ENCODE measurements at places on chromosomes 4 and X.

DNA sequence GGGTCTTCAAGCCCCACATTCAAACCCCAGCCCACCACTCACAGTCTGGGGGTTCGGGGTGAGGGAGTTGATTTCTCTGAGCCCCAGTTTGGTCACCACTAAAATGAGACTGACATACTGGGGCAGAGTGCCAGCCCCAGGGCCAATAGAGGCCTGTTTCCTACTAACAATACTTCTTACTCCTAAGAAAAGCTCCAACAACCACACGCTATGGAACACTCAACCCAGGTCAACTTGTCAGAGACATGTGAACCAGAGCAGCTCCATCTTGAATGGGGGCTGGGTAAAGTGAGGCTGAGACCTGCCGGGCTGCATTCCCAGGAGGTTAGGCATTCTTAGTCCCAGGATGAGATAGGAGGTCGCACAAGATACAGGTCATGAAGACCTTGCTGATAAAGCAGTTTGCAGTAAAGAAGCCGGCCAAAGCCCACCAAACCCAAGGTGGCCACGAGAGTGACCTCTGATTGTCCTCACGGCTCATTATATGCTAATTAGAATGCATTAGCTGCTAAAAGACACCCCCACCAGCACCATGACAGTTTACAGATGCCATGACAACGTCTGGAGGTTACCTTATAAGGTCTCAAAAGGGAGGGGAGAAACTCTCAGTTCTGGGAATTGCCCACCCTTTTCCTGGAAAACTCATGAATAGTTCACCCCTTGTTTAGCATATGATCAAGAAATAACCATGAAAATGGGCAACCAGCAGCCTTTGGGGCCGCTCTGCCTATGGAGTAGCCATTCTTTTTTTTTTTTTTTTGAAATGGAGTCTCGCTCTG lies 26.6 kb upstream of the HTRA3 start:
- no peak for DNase-seq

- no peak for DNase-seq
Observed at GRCh38 chr4:39756159-39756558, 58.2 kb downstream of the UBE2K start.

DNA sequence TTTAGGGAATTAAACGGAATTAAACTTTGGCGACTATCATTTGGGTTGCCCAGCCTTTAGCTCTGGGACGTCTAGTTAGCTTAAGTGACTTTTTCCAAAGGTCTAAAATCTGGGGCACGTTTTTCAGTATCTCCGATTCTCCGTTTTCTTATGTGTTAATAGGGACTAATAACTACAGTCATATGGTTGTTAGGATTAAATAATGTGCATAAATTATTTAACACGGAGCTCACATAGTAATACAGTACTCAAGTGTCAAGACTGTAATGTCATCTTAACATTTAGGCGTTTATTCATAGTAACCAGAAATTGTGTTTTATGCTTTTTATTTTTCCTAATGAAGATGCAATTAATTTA lies 466 bp upstream of the CCNA2 start:
- DNase-seq = no peak

GRCh38 chr4:56276547-56276946 lies 110.7 kb downstream of the AASDH start:
- no peak for DNase-seq

- no peak for DNase-seq
Observed at GRCh38 chrX:12580548-12580947, 210.7 kb upstream of the PRPS2 start.

DNA sequence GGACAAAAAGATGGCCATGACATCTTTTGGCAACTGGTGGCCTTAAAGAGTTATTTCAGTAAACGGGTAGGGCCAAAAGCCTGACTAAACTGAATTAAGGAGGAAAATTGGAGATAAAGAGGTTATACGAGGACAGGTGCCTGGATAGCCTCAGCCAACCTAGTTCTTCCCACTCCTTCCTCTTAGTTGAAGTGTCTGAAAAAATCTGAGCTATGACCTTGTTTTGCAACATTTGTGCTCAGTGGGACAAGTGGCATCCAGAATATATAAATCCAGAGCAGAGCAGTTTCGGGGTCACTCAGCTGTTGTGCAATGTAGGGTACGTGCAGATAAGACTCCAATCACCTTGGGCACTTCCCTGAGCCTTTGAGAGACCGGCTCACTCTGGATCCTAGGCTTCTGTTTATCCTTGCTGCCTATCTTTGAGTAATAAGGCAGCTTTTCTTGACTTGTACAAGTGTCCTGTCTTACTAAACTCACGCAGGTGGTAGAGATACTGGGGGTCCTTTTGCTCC lies 50.2 kb upstream of the MORC4 start:
- no peak for DNase-seq

DNA sequence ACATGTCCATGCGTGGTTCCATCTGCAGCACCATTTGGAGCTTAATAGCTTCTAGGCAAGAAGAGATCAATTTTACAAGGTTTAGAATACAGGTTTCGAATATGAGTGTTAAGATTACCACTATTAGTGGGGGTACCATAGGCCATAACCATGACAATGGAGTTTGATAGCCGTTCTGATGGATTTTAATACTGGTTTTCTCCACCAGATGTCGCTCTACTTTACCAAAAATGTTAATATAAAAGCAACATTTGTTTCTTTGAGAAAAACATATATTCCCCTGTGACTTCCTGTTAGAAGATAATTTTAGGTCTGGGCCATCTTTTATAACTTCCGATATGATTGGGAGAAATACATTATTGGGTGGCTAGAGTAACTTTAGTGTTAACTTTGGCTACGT lies 499.7 kb upstream of the POU3F4 start:
- DNase-seq = no peak

DNA sequence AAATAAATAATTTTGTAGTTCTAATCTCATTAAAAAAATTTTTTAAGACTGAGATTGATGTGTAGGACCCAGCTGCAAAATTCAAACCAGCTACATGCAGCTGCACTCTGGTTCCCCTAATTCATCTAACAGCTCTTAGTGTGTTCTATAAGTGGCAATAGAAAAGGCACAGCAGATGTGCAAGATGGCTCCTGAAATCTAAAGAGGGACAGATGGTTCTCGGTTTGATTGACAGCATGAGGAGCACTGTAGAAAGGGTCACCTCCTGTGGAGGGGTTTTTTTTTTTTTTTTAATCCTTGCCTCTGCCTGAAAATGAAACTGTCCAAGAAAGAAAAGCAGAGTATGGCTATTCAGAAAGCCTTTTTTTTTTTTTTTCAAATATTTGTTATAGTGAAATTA lies 16.9 kb upstream of the OCIAD1 start:
- peak; percentile 29 for DNase-seq

- DNase-seq = no peak
Observed at GRCh38 chr4:30856795-30857564, 136.8 kb downstream of the PCDH7 start.

DNA sequence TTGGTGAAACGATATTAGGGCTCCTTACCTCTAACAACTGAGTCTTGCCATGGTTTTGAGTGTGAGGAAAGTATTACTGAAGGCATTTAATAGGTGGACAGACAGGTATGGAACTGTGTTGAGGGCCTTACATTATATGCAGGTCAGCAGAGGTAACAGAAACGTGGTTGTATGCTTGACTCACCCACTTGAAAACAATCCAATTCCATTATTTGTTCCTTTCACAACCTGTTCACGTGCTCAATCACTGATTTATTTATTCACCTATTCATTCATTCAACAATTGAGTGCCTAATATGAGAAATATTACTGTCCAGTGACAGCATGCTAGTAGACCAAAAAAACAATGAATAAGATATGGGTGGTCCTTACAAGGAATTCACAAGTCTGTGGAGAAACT lies 33.3 kb upstream of the PPARGC1A start:
- no peak for DNase-seq

- no peak for DNase-seq
Observed at GRCh38 chr4:39544580-39545315, 17.5 kb upstream of the UGDH start.

GRCh38 chrX:151641564-151641963 lies 53.7 kb upstream of the PRRG3 start:
- DNase-seq = no peak

GRCh38 chrX:53088136-53088974 lies 5.6 kb upstream of the KANTR start:
- peak; percentile 91 for DNase-seq

GRCh38 chr4:84924434-84924833 lies 42.1 kb downstream of the WDFY3 start:
- DNase-seq = no peak

DNA sequence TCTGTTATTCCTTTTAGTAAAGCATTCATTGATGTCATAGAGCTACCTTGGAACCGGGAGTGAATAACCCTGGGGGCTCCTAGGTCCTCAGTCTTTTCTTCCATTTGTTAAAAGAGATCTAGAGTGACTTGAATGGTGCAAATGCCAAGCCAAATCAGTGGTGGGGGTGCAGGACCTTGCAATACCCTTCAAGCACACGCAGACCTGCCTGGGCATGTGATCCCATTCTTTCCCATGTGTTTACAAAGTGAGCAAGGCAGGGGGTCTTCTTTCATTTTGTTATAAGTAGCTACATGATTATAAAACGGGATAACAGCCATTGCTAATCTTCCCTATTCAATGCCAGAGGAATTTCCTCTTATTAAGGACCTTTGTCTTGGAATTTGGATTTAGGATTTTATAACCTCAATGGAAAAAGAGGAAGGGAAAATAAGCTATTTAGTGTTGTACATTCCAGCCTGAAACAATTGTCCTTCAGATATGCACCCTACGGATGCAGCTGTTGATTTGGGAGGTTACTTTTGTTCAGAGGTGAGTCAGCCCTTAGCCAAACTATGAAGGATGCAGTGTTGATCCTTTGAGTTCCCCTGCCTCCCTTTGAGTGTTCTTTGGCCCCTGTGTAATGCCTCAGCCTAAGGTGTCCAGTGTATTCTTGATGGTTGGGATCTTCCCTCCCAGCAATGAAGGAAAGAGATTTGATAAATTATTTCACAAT lies 623.8 kb upstream of the HTR2C start:
- no peak for DNase-seq

- no peak for DNase-seq
Observed at GRCh38 chr4:159735281-159736207, 632.7 kb downstream of the RAPGEF2 start.

- no peak for DNase-seq
Observed at GRCh38 chr4:123826896-123827295, 430.3 kb downstream of the SPRY1 start.

DNA sequence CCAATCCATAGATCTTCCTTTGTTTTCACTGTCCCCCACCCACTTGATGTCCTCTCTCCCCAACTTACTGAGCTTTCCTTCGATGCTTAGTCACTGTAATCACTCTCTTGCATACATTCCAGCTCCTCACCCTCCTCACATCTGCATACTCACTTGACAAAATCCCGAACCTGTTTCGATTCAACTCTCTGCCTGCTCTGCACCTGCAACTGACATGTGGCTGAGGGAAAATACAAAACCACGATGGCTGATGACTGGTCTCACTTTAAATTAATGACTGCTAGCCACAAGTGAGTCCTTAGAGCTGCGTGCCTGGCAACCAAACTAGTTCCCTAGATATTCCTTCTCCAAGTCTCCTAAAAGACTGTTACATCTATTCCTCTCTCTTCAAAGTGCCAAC lies 70.4 kb upstream of the FHL1 start:
- DNase-seq = peak; percentile 19

DNA sequence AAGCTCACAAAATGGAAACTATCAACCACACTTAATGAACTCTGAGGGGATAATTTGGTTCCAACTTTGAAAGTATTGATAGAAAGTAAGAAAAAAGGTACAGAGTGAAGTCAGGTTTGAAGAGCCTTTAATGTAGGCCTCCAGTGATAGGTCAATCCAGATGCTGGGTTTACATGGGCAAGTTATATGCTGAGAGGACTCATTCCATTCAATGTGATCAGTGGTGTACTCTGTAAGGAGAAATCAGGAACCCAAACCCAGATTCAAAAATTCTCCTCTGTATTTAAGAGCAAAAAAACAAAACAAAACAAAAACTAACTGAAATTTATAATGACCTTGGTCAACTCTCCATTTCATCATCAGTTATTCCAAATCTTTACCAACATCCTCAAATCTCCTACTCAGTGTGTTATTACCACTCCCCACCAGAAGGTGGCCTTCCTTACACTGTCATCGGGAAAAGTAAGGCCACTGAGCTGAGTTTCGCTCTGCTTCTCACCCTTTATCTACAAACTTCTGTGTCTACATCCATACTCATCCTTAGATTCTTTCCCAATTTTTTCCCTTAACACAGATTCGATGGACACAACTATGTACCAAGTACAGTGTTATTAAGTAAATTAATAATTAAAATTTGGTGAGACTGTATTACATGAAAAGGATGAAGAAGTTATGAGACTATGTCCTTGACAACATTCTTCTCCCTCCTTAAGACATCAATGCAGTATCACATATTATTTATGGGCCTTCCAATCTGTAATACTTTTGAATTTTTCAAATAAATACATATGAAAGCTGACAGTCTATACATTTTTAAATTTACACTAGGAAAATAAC lies 88.3 kb downstream of the ZAR1 start:
- DNase-seq = peak; percentile 82

GRCh38 chr4:109864134-109864533 lies 16.2 kb downstream of the LRIT3 start:
- no peak for DNase-seq

GRCh38 chrX:69133921-69134542 lies 31.2 kb downstream of the PJA1 start:
- peak; percentile 12 for DNase-seq

- DNase-seq = no peak
Observed at GRCh38 chr4:85741921-85742591, 267.1 kb downstream of the ARHGAP24 start.

DNA sequence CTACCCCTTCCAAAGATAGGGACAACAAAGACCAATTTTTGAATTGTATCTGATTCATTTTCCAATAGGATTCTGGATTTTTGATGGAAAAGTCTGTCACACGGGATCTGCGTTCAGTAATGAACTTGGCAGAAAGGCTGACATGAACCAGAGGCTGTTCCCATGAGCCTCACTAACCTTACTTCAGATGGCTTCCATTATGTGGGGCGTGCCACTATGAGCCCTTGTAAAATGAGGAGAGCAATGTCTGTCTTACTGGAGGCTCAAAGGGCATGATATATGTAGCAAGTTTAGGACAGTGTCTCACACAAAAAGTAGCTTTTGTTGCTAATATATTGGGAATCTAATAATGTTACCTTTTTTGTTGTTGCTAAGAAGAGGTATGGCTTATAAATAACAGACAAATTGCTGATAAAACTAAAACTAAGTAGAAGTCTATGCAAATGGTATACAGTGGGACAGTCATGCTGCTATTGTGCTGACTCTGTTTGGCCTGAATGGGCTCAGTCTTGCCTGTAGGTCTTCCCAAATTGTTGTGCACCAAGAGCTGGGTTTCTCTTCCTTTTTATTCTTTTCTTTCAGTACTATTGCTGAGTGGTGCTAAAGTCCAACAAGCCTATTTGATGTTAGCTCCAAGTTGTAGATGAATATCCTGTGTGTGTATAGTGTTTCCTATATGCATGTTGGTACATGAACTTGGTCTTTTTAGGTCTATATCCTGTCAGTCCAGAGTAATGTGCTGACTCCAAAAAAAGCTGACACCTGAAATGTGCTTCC lies 132.1 kb downstream of the SPRY1 start:
- DNase-seq = no peak

DNA sequence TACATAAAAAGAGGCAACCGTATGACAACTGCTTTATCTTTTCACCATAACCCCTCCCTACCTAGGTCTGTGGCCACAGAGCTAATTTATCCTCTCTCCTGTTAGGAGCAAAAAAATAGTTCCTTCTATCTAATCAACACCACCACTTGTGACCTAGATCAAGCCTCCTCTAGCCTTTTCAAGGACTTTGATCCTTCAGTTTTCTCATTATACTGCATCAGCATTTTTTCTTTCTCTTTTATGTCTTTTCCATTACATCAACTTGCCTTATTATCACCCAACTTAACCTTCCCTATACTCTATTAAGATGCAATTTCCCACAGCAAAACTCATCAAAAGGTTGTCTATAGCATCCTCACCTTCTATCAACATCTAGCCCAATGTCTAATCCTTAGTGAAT lies 211.0 kb downstream of the ANKRD50 start:
- no peak for DNase-seq

All from common myeloid progenitor, CD34-positive (primary cell).